Stimulated activated CD4-positive, alpha-beta T cell treated with anti-CD3 and anti-CD28 coated beads, Interleukin-15, amount 100 ng/mL, for 1 hour (primary cell): ENCODE measurements at places on chromosomes 5 and 9.

- no peak for DNase-seq
Measured at GRCh38 chr5:82676661-82677060, 398.5 kb upstream of the RPS23 start.

GRCh38 chr5:171771856-171772255, 13.8 kb upstream of the SMIM23 start:
- DNase-seq = no peak

DNA sequence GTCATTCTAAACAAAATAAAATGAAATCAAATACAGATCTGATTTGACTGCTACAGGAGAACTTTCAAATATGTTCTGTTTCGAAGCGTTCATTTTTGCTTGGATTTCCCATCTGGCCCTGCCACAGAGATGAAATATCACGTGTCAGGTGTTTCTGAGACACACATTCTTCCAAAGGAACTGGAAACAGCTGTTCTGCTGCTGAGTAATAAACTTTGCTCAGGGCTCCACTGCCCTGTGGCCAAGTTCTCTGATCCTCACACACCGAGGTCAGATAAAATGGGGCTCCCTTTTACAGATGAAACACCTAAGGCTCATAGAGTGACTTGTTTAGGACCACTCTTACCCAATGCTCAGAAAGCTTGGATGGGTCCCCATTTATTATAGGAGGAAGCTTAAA, 42.5 kb downstream of the FRMPD1 start:
- no peak for DNase-seq

- DNase-seq = no peak
Measured at GRCh38 chr9:99023231-99023630, 79.5 kb downstream of the COL15A1 start.

GRCh38 chr5:139915834-139916233, 120.2 kb downstream of the PSD2 start:
- DNase-seq = no peak

DNA sequence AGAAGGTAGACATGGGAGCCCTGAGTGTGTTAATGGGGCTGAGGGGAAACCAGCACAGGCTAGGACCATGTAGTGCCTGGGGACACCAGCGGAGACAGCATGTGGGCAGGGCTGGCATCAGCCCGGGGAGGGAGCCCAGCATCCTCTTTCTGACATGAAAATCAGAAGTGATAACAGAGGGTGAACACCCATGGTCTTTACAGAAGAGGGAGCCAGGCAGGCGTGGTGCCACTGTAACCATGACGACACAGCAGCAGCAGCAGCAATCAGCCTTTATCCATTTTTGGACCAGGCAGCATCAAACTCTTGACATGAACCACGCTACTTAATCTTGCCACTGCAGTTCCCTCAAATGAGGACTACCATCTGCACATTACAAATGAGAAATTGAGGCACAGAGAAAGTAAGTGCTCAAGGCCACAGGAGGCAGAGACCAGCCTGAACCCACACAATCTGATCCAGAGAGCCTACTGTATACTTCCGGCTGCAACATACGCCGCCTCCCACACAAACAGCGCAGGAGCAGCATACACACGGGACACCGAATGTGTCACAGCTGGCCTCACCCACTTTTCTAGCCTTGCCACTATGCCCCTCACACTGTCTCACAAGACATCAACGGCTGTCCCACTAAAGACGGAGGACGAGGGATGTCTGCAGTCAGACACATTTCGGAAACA, 23.8 kb downstream of the CAMSAP1 start:
- DNase-seq = no peak

DNA sequence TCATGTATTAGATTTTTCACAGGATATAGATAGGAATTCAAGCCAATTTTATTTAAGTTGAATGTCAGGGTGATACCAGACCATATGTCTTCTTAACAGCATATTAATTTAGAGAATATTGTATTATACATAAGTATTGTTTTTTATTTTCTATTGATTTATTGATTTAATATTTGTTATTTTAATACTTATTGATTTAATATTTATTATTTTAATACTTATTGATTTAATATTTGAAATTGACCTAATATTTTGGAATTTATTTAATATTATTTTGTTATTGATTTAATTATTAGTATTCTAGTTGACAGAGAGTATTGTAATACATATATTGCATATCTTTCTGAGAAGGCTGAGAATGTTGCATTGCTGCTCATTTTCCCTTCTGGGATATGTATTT, 1411.8 kb upstream of the ACO1 start:
- no peak for DNase-seq

- DNase-seq = no peak
Measured at GRCh38 chr5:158995694-158996173, 104.0 kb downstream of the EBF1 start.

- no peak for DNase-seq
Measured at GRCh38 chr5:128015978-128016377, 67.6 kb upstream of the SLC12A2 start.

GRCh38 chr5:168177831-168178450, 113.5 kb upstream of the WWC1 start:
- no peak for DNase-seq

GRCh38 chr5:7274203-7274602, 121.7 kb upstream of the ADCY2 start:
- no peak for DNase-seq

GRCh38 chr5:67014957-67015400, 181.6 kb downstream of the CD180 start:
- DNase-seq = no peak

GRCh38 chr5:138752341-138752950, 779 bp upstream of the CTNNA1 start:
- no peak for DNase-seq

DNA sequence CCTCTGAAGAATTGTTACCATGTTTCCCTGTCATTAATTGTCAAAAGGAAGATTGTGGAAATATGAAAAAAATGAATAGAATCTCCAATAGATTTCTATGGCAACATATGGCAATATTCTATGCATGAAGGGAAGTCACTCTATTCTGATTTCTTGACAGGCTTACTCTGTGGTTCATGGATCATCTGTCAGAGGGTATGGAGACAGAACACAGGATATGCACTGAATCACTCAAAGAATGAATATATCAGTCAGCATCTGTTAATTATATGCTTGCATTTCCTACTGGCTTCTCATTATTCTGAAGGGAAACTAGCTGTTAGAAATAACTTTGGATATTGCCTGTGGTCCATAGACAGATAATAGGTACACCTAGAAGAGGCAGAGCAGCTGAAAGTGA, 918.9 kb downstream of the DTWD2 start:
- DNase-seq = no peak
